ENCODE measurements at places on chromosomes 5 and 9.

DNA sequence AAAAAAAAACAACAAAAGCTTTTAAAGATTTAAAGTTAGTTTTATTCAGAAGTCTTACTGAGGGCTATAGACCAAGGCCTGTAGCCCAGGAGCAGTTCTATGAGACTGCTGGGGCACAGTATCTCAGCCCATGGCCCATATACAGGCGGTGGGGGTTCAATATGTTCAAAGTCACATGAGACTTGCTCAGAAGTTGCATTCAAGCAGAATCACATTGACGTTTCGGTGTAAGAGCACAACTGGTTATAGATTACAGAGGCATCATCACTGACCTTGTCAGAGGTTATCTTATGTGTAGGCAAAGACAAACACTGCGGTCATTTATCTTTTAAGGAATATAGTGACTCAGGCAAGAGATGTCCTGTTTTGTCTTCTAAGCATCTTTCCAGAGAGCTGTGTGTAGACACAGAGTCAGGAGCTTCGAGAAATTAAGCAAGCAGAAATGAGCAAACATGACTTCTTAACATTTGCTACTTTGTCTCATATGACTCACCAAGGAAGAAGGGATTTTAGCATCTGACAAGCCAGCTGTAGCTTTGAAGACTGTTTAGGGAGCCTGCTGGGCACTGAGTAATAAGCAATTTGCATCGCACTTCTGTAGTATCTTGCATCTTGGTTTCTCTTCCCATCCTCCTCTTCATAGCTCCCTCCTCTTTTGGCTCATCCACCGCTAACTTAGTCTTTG is 12.9 kb upstream of the F2RL1 start:
- no peak for DNase-seq

- no peak for DNase-seq
Measured at GRCh38 chr9:88953381-88954029, 37.8 kb upstream of the S1PR3 start.

DNA sequence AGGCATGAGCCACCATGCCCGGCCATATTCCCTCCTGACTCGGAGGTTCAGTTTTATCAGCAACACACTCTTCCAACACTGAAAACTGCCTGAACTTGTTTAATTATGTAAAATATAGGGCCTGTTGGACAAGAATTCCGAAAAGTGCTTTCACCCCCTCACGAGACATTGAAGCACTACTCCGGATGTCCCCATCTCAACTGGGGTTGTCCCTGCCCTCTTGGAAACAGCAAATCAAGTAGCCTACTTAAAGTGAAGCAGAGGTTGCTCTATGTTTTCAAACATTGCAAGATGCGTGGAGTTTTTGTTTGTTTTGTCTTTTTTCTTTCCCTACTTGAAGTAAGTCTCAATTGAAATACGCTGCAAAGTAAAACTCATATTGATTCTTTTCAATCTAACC is 7.6 kb downstream of the PTGER4 start:
- DNase-seq: no peak

DNA sequence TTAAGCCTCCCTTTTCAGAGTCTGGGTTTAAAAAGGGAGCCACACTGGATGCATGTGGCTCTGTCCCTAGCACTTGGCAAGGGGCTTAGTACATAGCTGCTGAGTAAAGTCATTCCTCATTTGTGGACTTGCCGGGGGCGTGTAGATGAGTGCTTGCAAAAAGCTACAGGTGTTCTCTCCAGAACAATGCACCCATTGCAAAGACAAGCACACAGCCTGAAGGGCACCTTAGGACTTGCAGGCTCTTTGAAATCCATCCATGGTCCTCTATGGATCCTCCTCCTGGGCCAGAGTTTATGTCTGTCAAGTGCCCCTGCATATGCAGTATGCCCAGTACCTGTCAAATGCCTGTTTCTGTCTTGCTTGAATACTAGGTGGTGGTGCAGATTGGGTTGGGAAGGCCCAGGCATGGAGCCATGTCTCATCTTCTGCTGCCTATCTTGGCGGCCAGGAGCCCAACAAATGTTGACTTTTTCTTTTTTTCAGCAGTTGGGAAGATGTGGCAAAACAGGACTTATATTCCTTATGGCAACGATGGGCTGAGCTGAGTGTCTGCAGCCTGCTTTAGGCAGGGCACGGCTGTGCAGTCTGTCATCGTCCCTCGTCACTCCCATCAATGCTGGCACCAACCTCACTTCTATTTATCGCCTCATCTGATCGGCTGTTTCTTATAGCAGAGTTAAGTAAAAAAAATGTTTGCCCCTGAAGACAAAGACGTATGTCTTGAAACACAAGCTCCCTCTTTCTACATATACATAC is 18.5 kb upstream of the SMIM32 start:
- no peak for DNase-seq

DNA sequence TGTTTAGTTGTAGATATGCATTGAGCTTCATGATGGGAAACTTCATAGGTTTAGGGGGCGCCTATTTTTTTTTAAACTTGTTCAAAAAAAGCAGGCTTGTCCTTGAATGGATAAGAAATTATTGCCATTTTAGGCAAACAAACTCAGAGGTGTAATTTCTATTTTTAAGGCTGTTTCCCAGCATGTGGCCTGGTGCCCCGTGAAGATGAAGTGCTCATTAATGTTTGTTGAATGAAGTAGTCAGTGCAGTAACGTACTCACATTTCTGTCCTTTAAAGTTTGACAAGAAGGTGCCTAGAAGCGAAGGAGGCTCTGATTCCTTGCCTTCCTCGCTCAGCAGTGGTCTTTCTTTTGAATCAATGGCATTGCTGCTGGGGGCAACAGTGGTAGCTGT is 54.3 kb downstream of the ZNF618 start:
- DNase-seq: no peak

DNA sequence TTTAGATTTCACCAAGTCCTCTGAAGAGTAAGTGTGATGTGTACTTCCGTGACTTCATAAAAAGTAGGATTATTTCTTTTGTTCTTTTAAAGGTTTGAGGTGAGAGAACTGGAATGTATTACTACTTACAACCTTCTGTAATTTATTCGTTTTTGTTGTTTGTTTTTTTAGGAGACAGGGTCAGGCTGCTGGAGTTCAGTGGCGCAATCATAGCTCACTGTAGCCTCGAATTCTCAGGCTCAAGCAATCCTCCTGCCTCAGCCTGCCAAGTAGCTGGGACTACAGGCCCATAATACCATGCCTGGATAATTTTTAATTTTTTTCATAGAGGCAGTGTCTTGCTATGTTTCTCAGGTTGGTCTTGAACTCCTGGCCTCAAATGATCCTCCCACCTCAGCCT is 68.3 kb upstream of the RETREG1 start:
- no peak for DNase-seq

GRCh38 chr5:146632620-146633322 is 116.8 kb upstream of the GPR151 start:
- DNase-seq: no peak

GRCh38 chr5:122880749-122881148 is 35.3 kb downstream of the SNX24 start:
- no peak for DNase-seq

DNA sequence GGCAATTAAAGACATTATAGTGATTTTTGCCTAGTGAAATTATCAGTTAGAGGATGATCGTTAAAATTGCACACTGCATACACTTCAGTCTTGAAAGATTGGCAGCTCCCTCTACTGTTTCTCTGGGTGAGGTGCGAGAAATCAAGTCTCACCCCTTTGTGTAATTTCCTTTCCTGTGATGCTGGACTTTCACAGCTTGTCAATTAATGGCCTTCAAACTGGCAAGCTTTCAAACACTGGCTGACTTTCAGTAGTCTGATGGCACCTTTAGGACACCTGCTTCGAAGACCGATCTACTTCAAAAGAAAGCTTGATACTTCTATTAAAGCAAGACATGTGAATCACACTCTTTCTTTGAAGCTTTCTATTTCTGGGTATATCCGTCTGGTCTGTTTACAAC is 706.7 kb upstream of the PTPRD start:
- DNase-seq: no peak

DNA sequence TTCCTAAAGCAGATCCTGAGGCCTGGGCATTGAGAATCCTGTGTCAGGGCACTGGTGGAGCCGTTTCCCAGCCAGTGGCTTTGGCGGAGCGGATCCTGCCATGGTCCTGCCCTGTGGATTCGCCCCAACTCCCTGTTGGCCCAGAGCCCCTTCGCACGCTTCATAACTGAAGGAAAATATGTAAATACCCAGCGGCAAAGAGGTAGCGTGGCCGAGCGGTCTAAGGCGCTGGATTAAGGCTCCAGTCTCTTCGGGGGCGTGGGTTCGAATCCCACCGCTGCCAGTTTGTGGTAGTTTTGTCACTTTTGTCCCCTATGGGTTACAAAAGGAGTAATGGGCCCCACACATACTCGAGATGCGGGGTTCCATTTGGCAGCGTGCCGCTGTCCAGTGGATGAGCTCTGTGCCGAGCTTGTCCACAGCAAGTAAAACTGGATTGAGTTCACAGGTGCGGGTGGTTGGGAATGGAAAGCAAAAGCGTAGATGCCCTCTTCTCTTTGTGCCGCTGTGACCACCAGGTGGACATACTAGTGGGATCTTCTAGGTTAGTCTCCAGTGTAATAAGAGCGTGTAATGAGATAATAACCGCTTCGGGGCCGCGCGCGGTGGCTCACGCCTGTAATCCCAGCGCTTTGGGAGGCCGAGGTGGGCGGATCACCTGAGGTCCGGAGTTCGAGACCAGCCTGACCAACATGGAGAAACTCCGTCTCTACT is 17.3 kb downstream of the TRIM7 start:
- DNase-seq: no peak

- DNase-seq: no peak
Measured at GRCh38 chr5:137833463-137833862, 34.2 kb upstream of the MYOT start.

- DNase-seq: no peak
Measured at GRCh38 chr5:112333331-112333781, 85.7 kb downstream of the EPB41L4A start.

GRCh38 chr5:74433255-74433895 is 207.2 kb downstream of the ENC1 start:
- DNase-seq: no peak

- DNase-seq: no peak
Measured at GRCh38 chr5:116669261-116670031, 94.8 kb upstream of the SEMA6A start.

DNA sequence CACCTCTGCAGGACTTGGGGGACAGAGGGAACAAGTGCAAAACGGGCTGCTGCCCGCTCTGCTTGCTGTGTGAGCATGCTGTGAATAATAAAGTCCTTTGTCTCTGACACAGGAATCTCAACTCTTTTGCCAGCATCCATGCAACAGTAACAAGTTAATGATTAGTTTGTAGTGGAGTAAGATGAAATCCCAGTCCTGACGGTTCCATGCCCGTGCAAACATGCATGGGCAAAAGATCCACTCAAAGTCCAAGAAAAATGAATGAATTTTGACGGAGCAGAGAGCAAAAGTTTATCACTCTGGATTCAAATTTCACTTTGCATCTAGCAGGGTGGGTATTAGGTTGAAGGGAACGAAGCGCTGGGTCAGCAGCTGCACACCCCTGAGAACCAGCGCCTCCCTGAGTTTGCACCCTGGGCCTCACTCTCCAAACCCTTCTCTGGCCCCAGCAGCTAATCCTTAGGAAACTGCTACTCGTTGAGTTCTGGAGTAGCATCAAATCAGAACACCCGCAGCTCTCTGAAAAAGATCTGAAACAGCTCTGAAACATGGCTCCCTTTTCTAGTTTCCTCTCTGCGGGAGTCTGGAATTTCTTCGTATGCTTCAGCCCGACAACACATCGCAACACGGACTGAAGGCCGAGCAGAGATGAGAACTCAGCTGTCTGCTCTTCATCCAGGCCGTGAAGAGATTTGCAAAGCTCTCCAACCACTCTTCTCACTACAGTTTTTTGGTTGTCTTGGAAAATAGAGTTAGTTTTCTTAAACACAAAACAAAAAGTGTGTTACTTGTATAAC is 45.6 kb upstream of the RUFY1 start:
- no peak for DNase-seq

- no peak for DNase-seq
Measured at GRCh38 chr9:71594541-71594940, 173.8 kb downstream of the CEMIP2 start.

- no peak for DNase-seq
Measured at GRCh38 chr5:179288101-179288808, 57.0 kb downstream of the ADAMTS2 start.

DNA sequence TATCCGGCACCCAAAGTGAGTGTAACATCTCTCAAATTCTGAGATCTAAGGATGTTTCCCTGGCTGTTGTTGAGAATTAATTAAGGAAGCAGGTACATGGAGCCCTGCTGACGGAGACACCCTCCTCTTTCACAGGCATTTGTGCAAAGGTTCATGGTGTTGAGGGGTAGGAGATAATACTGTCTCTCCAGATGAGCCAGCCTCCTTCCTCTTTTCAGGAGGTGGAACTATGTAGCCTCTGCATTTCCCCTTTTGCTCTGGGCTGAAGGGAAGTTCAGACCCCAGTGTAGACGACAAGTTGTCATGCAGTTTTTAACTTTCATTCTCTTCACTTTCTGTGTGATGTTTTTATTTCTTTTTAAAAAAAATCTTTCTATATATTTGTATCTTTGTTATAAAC is 107.5 kb downstream of the GALNT10 start:
- no peak for DNase-seq

DNA sequence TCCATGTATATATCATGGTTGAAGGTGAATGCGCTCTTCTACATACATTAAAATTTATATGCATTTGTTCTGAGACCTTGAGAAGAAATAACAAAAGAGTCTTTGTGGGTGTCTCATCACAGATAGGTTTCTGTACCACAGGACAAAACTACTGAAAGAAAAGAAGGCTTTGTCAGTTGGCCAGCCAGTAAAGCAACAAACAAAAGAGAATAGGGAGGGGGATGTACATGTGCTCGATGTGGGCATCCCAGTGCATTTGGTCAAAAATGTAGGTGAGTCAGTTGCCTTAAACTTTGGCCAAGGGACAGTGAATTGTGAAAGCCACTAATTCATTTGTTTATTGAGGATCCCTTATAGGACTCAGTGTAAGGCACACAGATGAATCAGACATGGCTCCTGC is 13.3 kb downstream of the RBM18 start:
- no peak for DNase-seq

GRCh38 chr5:60209146-60209840 is 315.8 kb upstream of the PDE4D start:
- no peak for DNase-seq

- peak; percentile 67 for DNase-seq
Measured at GRCh38 chr9:129143031-129143927, 32.1 kb downstream of the PTPA start.

- DNase-seq: no peak
Measured at GRCh38 chr5:1137567-1138444, 25.9 kb upstream of the SLC12A7 start.

All from CD4-positive, alpha-beta memory T cell (primary cell).